ENCODE measurements at places on chromosomes 13 and 19.

DNA sequence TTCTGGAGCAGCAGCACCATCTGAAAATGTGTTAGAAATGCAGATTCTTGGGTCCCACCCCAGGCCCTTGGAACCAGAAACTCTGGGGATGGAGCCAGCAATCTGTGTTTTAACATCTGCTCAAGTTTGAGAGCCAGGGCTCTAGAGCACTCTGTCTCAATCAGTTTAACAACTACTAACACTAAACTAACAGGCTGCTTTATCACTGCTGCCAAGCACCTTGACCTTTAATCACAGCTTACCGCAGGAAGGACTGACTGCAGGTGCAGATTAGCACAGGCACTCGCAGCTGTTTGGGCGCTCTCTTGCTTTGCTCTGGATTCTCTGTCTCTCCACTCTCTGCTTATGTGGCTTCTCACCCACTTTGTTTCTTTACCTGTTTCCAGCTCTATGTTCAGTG lies 163.5 kb downstream of the MTUS2 start:
- DNase-seq: no peak

GRCh38 chr19:45575216-45575615 lies 9.4 kb downstream of the OPA3 start:
- DNase-seq: no peak

DNA sequence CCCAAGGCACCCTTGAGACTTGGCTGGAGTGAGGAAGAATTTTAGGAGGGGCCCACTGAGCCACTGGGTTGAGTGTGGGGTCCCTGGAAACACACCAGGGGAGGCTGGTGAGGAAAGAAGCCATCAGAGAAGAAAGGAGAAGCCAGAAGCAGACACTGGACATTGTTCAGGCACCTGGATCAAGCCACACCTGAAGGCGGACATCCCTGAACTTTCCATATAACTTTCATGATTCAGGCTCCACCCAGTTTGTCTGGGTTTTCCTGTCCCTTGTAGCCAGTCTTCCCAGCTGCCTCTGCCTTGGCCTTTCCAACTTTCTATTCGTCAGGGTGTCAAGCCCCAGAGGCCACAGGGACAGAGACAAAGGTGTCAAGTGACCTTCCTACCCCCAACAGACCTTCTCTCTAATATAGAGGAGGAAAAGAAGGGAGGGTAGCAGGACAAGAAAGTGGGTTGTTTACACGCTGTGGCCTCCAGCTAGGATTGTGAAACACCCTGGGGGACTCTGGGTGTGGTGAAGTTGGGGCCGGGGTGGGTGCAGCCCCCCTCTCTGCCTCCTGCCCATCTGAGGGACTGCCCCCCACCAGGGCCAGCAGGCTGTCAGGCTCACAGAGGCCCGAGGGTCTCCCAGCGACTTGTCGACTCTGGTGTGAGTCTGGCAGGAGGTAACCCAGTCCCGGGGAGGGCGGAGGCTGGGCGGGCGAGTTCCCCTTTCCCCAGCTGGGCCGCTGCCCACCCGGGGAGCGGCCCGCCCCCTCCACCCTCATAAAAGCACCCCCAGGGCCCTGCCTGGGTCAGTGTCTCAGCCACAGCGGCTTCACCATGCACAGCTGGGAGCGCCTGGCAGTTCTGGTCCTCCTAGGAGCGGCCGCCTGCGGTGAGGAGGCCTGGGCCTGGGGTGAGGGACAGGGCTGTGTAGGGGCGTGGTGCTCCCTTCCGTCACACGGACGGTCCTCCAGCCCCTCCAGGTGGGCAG lies at the start of gene CFD:
TSS of gene CFD (plus strand) at position 797 of the 976 bp plus-strand sequence. CDS start at position 823, 26 bp downstream.
- DNase-seq: no peak

- DNase-seq: no peak
These were observed 107.4 kb downstream of the LRCH1 start for GRCh38 chr13:46660416-46660815.

GRCh38 chr19:15108145-15108844 lies 1.1 kb downstream of the SYDE1 start:
- DNase-seq: no peak

GRCh38 chr13:94595001-94595949 lies 677 bp downstream of the TGDS start:
- no peak for DNase-seq

GRCh38 chr13:102724923-102725322 lies 30.1 kb upstream of the METTL21C start:
- DNase-seq: peak; percentile 19

DNA sequence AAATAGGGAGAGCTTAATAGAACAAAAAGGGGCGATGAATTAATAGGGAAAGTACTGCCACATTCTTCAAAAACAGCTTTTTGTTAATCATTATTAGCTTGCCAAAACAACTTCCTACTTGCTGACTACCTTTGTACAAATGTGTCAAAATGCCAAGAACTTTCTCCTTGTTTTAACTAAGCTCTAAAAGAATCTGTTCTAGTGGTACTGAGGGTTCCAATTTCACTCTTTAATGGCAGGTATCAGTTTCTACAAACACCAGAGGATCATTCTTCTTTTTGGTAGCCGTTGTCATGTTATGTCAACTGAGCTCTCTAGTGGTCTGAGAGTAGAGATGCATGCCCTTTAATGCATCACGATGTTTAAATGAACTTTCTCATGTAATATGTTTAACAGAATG lies 29.4 kb upstream of the FBXL3 start:
- no peak for DNase-seq

DNA sequence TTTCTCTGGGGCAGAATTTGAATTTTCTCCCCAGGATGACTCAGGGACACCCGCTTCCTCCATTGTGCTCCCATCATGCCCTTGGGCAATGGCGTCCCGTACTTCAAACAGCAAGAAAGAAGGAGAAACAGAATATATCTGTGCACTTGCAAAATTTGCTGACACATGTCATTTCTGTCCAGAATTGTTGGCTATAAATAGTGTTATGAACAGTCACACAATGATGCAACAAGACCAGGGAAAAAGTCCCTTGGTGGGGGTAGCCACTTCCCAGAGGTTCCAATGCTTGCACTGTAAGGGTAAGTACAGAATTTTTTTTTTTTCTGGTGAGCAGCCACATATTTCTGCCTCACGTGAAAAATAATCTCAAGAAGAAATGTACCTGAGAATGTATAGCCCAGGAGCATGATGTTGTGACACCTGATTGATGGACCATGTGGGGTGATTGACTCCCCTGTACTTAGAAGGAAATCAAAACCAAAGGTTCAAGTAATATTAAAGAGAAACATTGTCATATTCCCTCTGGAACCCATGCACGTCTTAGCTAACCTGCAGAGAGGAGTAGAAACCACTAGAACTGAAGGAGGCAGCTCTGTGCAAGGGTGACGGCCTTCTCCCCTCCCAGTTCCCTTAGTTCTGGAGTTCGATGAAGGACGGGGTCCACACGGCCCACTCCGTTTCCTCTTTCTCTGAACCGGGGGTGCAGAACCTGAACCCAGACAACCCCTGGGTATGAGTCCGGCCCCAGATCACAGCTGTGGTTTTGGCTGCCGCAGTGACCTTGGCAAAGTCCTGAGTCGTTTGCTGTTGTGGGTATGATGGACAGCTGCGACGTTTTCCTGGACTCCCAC lies 9.3 kb upstream of the LAIR1 start:
- peak; percentile 27 for DNase-seq

GRCh38 chr19:14560776-14561108 lies 11.1 kb downstream of the NDUFB7 start:
- DNase-seq: no peak

GRCh38 chr19:17805427-17805826 lies 10.5 kb downstream of the B3GNT3 start:
- no peak for DNase-seq

DNA sequence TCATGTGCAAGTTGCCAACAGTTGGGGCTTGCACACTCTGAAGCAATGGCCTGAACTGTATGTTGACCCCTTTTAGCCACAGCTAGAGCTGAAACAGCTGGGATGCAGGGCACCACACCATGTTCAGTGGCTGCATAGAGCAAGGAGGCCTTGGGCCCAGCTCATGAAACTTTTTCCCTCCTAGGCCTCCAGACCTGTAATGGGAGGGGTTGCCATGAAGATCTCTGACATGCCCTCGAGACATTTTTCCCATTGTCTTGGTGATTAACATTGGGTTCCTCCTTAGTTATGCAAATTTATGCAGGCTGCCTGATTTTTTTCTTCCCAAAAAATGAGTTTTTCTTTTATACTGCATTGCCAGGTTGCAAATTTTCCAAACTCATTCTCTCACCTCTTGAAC lies 165.1 kb upstream of the PRR20A start:
- no peak for DNase-seq

GRCh38 chr13:106484084-106484483 lies 51.4 kb downstream of the EFNB2 start:
- DNase-seq: no peak

- no peak for DNase-seq
These were observed 15.7 kb downstream of the STK11 start for GRCh38 chr19:1220976-1221903.

DNA sequence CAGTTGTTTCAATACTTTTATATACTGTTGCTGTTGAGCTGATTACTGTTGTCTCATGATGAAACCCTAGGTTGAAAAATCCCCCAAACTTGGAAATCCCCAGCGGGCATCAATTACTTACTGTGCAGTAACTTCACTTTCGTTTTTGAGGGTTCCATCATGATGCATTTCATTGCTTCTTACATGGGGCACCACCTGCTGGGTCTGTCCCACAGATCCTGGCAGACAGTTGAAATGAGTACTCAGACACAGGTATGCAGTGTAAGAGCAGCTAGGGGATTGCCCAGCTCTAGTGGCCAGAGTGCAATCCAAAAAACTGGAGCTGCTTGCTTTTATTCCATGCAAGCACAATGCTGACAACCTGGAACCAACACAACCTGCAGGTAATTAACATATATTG lies 132.5 kb upstream of the ZNF91 start:
- peak; percentile 7 for DNase-seq

DNA sequence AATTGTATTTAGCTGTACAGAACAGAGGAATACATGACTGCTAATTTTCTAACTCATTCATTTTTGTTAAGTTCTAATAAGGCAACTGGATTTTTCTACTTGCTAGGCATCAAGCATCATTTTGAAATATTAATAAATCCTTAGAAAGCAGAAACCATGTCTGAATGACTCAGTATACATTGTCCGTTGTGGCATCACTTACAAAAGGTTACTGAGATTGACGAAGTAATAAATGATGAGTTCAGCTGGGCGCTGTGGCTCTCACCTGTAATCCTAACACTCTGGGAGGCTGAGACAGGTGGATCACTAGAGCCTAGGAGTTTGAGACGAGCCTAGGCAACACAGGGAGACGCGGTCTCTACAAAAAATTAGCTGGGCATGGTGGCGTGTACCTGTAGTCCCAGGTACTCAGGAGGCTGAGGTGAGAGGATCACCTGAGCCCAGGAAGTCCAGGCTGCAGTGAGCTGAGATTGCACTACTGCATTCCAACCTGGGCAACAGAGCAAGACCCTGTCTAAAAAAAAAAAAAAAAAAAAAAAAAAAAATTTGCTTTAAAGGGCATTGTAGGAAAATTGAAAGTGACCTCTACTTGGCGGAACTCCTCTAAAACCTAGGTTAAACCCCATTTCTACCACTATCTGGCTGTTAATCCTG lies 36.6 kb downstream of the LHFPL6 start:
- no peak for DNase-seq

DNA sequence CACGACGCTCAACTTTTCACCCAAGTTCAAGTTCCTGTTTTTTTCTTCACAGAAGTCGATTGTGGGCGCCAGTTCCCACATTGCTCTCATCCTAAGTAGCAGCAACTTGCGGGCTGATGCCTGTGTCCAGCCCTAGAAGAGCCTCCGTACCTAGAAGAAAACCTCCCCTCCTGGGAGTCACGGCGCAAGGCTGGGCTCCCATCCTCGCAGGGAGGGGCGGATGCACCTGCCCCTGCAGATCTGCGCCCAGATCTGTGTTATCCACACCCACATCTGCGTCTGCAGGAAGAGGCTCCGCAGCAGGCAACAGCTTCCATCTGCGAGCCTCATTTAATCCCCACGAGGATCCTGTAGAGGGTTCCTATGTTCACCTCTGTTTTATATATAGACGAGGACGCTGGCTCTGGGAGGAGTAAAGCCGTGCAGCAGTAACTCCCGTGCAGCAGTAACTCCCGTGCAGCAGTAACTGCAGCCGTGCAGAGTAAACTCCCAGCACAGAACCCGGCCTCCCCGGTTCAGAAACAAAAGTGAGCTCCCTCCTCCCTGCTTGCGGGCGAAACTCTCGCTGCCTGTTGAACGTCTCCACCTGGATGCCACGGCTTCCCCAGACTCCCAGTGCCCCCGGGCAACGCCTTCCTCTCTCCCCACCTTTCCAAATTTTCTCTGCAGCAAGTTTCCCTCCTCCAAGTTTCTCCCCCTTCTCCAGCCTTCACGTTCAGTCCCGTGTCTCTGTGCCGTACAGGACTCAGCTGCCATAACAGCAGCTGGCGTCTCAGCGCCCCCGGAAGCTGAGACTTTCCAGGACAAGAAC lies 23.5 kb upstream of the LAIR1 start:
- peak; percentile 41 for DNase-seq

GRCh38 chr13:27360562-27360961 lies 63.9 kb upstream of the GTF3A start:
- DNase-seq: no peak

DNA sequence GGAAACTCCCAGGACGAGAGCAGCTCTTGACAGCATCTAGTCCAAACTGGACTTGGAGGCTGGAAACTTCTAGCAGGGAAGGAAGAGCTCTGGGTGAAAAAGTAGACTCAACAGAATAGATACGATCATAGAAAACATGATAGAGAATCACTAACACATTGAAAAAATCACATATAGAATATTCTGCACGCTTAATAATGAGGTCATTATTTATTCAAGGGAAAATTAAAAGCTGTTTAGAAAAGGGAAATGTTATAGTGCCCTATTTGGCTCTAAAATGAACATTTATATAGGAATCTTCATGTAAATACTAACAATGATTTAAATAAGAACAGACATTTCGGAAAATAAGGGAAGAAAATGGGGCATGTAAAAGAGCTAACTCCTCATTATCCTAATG lies 15.1 kb downstream of the KL start:
- DNase-seq: no peak

- no peak for DNase-seq
These were observed 9.3 kb upstream of the ZNF554 start for GRCh38 chr19:2810141-2811091.

GRCh38 chr19:15837221-15837731 lies 21.8 kb upstream of the OR10H1 start:
- DNase-seq: no peak

GRCh38 chr13:111973186-111973585 lies 93.8 kb upstream of the SOX1 start:
- DNase-seq: no peak

GRCh38 chr19:56969156-56969555 lies 128.6 kb upstream of the PEG3 start:
- DNase-seq: no peak

- no peak for DNase-seq
These were observed 396.3 kb downstream of the LIG4 start for GRCh38 chr13:107819071-107819470.
